ENCODE measurements at places on chromosomes 4 and X. TPM values are rescaled to one million over a fixed set of nuclear protein-coding genes. Genes with fewer than 3 reads are reported as not detected.

Gene THAP9
- 7.1 TPM for total RNA-seq

Gene PABPC1L2A
- not detected for total RNA-seq

Gene ARFIP1
- 55.5 TPM for total RNA-seq

Gene TMPRSS11D
- 0.09 TPM for total RNA-seq

Gene SCML2
- 1.5 TPM for total RNA-seq

Gene SSX3
- not detected for total RNA-seq

Gene PAGE2
- total RNA-seq: not detected

Gene AKAP4
- total RNA-seq: under 0.01 TPM

Gene PAGE4
- not detected for total RNA-seq

Gene PDCL2
- total RNA-seq: not detected

Gene PDGFC
- 30.5 TPM for total RNA-seq

Gene HSFX4
- total RNA-seq: not detected

Gene RAI2
- total RNA-seq: 0.33 TPM

Gene TRMT2B
- 18.3 TPM for total RNA-seq

Gene NDST3
- total RNA-seq: not detected

Gene RELL1
- 21.3 TPM for total RNA-seq

Gene SMPX
- not detected for total RNA-seq

Gene TRMT10A
- total RNA-seq: 8.9 TPM

Gene SPP1
- total RNA-seq: 0.72 TPM

Gene SMIM31
- not detected for total RNA-seq

Gene RIBC1
- 1.6 TPM for total RNA-seq

Gene PARM1
- 0.63 TPM for total RNA-seq

Gene BEX1
- 0.36 TPM for total RNA-seq

Gene NAP1L2
- total RNA-seq: 0.49 TPM

Gene GABRG1
- not detected for total RNA-seq

Gene N4BP2
- 15.4 TPM for total RNA-seq
